Central memory CD8-positive, alpha-beta T cell (primary cell): ENCODE measurements at places on chromosomes 7 and 10.

DNA sequence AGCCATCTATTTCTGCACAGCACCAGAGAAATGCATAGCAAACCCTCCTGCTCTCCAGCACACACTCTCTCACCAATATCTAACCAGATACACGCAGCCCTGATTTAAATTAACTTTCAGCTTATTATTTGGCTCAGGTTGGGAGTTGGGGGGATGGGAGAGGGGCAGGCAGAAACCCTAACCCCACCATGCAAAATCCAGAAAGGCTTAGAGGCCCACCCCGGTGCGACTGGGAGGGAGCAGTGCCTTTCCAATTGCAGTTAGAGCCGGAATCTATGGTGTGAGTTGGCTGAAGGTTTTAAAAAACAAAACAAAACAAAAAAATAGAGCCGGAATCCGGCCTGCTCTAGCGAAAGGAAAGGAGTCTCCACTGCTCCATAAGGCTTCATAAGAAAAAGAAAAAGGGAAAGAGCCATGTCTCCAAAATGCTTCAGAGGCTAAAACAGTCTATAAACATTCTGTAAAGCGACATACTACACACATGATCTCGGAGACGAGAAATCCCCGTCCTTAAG, 2.9 kb downstream of the IGF2BP3 start:
- H3K4me3 ChIP-seq: no peak overlapping the region
- peaks cover 19% of the 10 kb centered on the region for H3K4me1 ChIP-seq
- H3K27ac ChIP-seq: no peak overlapping the region

- no peaks in the 10 kb centered on the region for H3K27me3 ChIP-seq
- H3K4me3 ChIP-seq: no peak overlapping the region
- peaks cover 14% of the 10 kb centered on the region for H3K4me1 ChIP-seq
- no peak overlapping the region for H3K27ac ChIP-seq
These were observed 9.8 kb upstream of the DENND2A start for GRCh38 chr7:140650367-140650766.

- DNase-seq: no peak
- H3K4me3 ChIP-seq: no peak overlapping the region
- H3K27me3 ChIP-seq: no peaks in the 10 kb centered on the region
- no peaks in the 10 kb centered on the region for H3K36me3 ChIP-seq
These were observed 65.6 kb upstream of the C10orf90 start for GRCh38 chr10:126736142-126736541.

DNA sequence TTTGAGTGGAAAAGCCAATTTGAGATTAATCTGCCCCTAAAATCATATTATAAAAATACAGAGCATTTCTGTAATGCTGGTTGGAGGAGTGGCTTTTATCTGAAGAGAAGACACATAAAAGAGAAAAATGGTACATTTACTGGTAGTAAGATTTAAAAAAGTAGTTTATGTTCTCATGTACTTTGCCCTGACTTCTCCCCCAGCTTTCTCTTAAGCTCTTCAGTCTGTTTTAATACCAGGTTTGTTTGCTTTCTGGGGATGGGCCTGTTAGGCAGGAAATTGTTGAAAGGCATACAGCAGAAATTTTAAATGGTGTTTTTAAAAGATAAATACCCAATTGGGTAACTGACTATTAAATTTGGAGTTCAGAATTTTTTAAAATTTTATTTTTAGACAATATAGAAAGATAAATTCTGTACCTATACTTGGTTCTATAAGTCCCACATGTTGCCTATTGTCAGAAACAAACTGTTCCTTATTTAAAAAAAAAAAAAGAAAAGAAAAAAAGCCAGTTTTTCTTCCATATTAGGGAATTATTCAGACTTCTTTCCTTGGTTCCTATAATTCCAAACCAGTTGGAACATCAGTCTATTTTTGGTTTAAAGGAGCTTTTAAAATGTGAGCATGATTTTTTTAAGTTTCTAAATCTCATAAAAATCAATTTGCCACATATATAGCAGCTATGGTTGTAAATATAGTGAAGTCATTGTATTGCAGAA, 136.6 kb downstream of the ARID5B start:
- no peak for DNase-seq
- peaks cover 6% of the 10 kb centered on the region for H3K36me3 ChIP-seq
- H3K27me3 ChIP-seq: no peaks in the 10 kb centered on the region
- peaks cover 45% of the 10 kb centered on the region for H3K4me1 ChIP-seq

DNA sequence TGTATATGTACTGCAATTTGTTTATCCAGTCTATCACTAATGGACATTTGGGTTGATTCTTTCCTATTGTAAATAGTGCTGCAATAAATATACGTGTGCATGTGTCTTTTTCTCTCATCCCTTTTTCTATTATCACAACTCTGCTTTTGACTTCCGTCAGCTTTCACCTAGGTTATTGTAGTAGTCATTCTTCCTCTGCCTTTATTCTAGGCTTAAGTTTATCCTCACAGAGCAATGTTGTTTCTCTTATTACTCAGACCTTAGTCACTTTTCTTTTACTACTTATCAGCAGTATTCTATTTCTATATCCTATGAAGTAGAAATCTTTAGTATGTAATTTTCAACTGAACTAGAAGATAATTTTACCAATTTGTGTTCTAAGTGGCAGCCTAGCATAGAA, 175.3 kb upstream of the SEMA3E start:
- H3K36me3 ChIP-seq: no peaks in the 10 kb centered on the region
- no peaks in the 10 kb centered on the region for H3K27me3 ChIP-seq
- no peak overlapping the region for H3K27ac ChIP-seq
- no peak overlapping the region for H3K4me3 ChIP-seq

DNA sequence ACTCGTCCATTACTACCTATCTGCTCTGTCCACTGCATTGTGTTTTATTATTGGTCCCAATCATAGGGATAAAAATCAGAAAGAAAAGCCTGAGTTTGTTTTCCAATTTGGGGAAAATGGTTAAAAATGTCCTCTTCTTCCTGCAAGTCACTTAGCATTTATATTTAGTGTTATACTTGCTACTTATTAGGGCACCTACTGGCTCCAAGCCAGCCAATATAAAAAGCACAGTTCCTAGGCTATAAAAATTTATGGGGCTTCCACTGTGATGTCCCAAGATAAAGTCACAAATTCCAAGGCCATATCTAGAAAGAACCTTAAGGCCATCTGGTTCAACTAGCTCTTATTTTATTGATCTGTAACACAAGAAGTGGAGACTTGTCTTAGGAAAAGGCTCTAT, 3.2 kb downstream of the SLC35B4 start:
- peaks cover 29% of the 10 kb centered on the region for H3K4me1 ChIP-seq
- H3K36me3 ChIP-seq: peaks cover 9% of the 10 kb centered on the region
- H3K27me3 ChIP-seq: no peaks in the 10 kb centered on the region
- H3K4me3 ChIP-seq: no peak overlapping the region

- no peaks in the 10 kb centered on the region for H3K4me1 ChIP-seq
- no peaks in the 10 kb centered on the region for H3K36me3 ChIP-seq
- no peak for DNase-seq
- no peaks in the 10 kb centered on the region for H3K27me3 ChIP-seq
- H3K4me3 ChIP-seq: no peak overlapping the region
These were observed 42.0 kb upstream of the BRAF start for GRCh38 chr7:140966561-140967233.

DNA sequence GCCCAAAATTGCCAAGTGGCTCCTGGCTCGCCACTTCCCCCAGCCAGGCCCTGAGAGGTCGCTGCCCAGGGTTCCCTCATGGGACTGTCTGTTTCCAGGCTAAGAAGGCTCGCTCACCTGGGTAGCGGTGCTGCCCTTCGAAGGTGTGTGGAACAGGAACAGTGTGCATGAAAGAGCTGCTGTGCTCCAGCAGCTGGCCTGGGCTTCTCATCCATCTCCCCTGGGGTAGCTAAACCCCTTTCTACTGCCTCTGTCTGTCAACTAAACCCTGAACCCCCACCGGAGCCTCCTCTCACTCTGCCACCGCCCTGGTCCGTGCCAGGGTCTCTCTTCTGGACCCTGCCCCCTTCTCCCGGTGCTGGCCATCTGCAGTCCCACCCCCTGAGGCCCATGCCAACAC, 152.9 kb downstream of the EBF3 start:
- no peak overlapping the region for H3K27ac ChIP-seq
- no peaks in the 10 kb centered on the region for H3K36me3 ChIP-seq
- no peaks in the 10 kb centered on the region for H3K4me1 ChIP-seq
- H3K4me3 ChIP-seq: no peak overlapping the region
- no peak for DNase-seq
- H3K27me3 ChIP-seq: peaks cover 9% of the 10 kb centered on the region

- H3K27ac ChIP-seq: no peak overlapping the region
- H3K36me3 ChIP-seq: no peaks in the 10 kb centered on the region
- no peaks in the 10 kb centered on the region for H3K27me3 ChIP-seq
- H3K4me1 ChIP-seq: no peaks in the 10 kb centered on the region
- H3K4me3 ChIP-seq: no peak overlapping the region
These were observed 36.6 kb downstream of the PNLIPRP3 start for GRCh38 chr10:116464257-116464656.

DNA sequence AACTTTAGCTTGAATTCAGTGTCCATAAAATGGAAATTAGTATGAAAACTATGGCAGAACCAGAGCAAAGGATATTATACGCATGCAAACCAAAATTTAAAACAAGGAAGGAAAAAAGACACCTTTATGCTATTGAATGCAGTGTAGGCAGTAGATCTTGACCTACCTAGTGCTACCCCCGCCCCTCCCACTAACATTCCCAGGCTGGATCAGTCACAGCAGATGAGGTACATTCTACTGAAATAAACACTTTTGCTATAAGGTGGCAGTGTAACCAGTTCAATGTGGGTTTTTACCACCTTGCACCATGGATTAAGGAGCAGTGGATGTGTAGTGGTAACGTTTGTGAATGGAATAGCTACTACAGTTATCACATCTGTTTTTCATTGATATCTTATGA, 27.9 kb downstream of the SRI start:
- DNase-seq: no peak
- no peak overlapping the region for H3K4me3 ChIP-seq
- no peaks in the 10 kb centered on the region for H3K36me3 ChIP-seq
- H3K27ac ChIP-seq: no peak overlapping the region

GRCh38 chr7:74684921-74685320, 27.4 kb downstream of the GTF2I start:
- DNase-seq: no peak
- H3K27me3 ChIP-seq: no peaks in the 10 kb centered on the region
- peak overlapping the region; percentile 29 for H3K27ac ChIP-seq
- H3K36me3 ChIP-seq: peaks cover 17% of the 10 kb centered on the region

DNA sequence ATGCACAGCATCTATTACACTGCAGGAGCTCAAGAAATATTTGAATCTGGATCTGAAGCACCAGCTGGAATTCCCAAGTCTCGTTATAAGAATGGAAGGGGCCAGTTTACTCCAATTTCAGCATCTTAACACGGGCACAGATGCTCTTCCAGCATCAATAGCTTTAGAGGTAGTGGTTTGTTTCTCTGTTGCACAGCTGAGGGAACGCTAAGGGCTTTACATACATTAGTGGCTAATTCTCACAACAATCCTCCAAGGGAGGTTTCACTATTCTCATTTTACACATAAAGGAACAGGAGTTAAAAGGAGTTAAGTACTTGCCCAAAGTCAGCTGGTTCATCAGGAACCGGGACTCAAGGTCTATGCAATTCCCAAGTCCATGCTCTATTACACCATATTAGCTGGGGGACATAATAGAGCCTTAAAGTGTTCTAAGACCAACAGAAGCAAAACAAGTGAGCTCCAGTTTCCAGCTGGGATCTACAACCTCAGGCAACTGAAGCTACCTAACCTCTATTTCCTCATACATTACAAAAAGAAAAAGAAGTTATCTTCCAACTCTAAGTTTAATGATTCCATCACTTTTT, 9.9 kb downstream of the XPNPEP1 start:
- no peak for DNase-seq
- H3K36me3 ChIP-seq: peaks cover 4% of the 10 kb centered on the region
- no peaks in the 10 kb centered on the region for H3K27me3 ChIP-seq
- peaks cover 71% of the 10 kb centered on the region for H3K4me1 ChIP-seq
- peak overlapping the region; percentile 3 for H3K4me3 ChIP-seq
- no peak overlapping the region for H3K27ac ChIP-seq

DNA sequence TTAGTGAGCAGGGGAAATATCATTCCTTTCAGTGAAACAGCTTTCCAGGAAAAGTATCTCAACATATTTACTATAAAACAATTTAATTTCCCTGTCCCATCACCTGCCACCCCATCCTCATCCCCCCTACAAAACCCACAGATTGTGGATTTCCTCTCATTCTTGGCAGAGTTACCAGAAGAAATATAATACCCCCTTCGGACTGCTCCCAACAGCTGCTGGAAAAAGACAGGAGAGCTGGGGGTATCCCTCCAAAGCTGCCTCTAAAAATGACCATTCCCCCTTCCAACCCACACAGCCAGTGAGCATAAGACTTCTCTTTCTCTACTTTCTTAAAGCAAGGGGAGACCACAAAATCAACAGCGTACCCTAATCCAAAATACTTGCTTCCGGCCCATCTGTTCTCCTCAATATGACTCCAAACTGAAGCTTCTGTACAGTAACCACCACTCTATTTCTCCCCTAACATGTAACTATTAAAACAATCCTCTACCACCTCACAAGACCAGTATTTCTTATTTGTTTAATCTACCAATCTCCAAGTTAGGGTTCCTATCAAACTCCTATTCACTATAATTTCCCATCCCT, 7.8 kb downstream of the FBXW4 start:
- no peak for DNase-seq
- peak overlapping the region; percentile 2 for H3K27ac ChIP-seq
- H3K27me3 ChIP-seq: no peaks in the 10 kb centered on the region
- H3K4me1 ChIP-seq: peaks cover 77% of the 10 kb centered on the region
- peaks cover 15% of the 10 kb centered on the region for H3K36me3 ChIP-seq

DNA sequence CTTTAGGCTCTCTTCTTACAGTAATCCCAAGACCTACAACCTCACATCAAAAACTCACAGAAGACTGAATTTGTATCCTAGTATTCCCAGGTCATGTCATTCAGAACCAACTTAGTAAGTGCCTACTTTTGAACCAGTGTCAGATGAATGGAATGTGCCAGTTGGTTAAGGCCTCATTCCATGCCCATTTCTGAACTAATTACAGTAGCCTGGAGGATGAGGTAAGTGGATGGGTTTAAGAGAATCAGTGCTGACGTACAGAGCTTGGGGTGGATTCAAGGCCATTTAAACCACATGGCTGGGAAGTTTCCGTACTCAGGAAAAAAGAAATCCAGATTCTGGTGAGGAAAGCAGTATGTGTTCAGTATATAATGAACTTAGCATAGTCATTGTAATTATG, 21.9 kb upstream of the FOXP2 start:
- H3K27me3 ChIP-seq: no peaks in the 10 kb centered on the region
- no peak for DNase-seq
- H3K36me3 ChIP-seq: no peaks in the 10 kb centered on the region
- no peak overlapping the region for H3K27ac ChIP-seq

GRCh38 chr10:120538091-120538490, 81.1 kb downstream of the PLPP4 start:
- no peak overlapping the region for H3K4me3 ChIP-seq
- no peak for DNase-seq
- H3K4me1 ChIP-seq: no peaks in the 10 kb centered on the region
- H3K27ac ChIP-seq: no peak overlapping the region
- H3K27me3 ChIP-seq: peaks cover 22% of the 10 kb centered on the region
